ENCODE measurements at places on chromosomes 12 and 14. TPM values are rescaled to one million over a fixed set of nuclear protein-coding genes. Genes with fewer than 3 reads are reported as not detected.

Gene PLA2G1B
- not detected for total RNA-seq

Gene GNG2
- total RNA-seq: 5.8 TPM

Gene KRT3
- not detected for total RNA-seq

Gene SLC5A8
- under 0.01 TPM for total RNA-seq

Gene MYH7
- total RNA-seq: not detected

Gene KRT73
- not detected for total RNA-seq

Gene APOF
- not detected for total RNA-seq

Gene C1QL4
- not detected for total RNA-seq

Gene RTL1
- total RNA-seq: not detected

Gene TMEM30B
- 0.20 TPM for total RNA-seq

Gene FCF1
- total RNA-seq: 12.9 TPM

Gene TSPAN19
- under 0.01 TPM for total RNA-seq

Gene CRIP1
- 0.44 TPM for total RNA-seq

Gene NTS
- total RNA-seq: under 0.01 TPM

Gene CD163L1
- total RNA-seq: 10.2 TPM

Gene GALNT8
- 0.20 TPM for total RNA-seq

Gene DTX1
- 4.6 TPM for total RNA-seq

Gene LBHD2
- total RNA-seq: not detected

Gene DTX3
- total RNA-seq: 4.2 TPM

Gene PTPRB
- total RNA-seq: 112 TPM

Gene KCNC2
- not detected for total RNA-seq

Gene RIMBP2
- total RNA-seq: not detected

Gene KRT83
- total RNA-seq: not detected

Gene E2F7
- total RNA-seq: 2.8 TPM

Gene KLHL42
- total RNA-seq: 12.0 TPM

Gene SIX4
- 0.20 TPM for total RNA-seq
